GM10248 (cell line): ENCODE measurements at places on chromosomes 6 and 20.

GRCh38 chr20:14707865-14708596, 370.6 kb upstream of the FLRT3 start:
- DNase-seq, result no peak

DNA sequence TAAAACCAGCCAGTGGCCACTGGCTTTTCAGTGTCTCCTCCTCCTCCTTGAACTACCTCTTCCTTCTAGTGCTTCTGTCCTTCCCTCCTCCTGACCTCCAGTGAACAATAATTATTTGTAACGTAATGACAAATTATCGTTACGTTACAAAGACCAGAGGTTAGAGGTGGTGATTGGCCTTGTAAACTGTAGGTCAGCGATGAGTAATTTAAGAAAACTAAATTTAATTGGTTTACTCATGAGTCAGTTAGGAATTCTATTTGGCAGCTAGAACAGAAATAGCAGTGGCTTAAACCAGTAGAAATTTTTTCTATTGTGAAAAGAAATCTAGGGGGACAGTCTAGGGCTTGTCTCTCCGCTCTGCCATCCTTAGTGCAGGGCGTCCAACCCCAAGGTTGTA, 38.8 kb downstream of the PPARD start:
- DNase-seq, result no peak

- no peak for DNase-seq
Observed at GRCh38 chr6:110509617-110510241, 33.3 kb upstream of the SLC22A16 start.

DNA sequence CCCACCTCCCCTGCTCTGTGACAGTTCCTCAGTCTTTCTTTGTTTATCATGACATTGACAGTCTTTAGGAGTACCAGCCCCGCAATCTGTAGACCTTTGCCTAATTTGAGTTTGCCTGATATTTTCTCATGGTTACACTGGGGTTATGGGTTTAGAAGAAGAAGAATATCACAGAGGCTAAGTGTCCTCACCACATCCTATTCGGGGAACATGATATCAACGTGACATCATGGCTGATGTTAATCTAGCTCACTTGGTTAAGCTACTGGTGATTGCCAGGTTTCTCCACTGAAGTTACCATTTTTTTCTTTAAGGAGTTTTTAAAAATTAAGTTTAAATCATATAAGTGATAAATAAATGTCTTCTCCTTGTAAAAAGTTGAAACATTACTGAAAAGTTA, 127.5 kb downstream of the CEP57L1 start:
- no peak for DNase-seq

DNA sequence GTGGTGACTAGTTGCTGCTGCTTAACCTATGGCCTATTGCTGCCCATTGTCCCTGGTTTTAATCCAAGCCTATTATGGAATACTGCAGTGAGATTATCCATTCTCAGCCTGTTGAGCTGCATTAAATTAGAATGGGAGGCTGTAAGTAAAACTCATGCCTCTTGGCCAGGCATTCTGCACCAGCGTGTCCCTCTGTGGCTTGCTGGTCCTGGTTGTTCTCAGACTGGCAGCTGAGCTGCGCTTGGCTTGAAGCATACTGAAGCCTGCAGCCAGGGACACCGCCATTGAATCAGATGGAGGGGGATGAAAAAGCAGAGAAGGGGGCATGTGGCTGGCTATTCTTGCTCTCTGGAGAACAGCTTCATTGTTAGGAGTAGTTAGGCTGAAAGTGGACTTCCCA, 15.6 kb downstream of the LRRN4 start:
- no peak for DNase-seq

GRCh38 chr6:155850408-155850841, 394.8 kb upstream of the NOX3 start:
- no peak for DNase-seq

GRCh38 chr20:38799203-38799602, 6.3 kb upstream of the PPP1R16B start:
- no peak for DNase-seq

DNA sequence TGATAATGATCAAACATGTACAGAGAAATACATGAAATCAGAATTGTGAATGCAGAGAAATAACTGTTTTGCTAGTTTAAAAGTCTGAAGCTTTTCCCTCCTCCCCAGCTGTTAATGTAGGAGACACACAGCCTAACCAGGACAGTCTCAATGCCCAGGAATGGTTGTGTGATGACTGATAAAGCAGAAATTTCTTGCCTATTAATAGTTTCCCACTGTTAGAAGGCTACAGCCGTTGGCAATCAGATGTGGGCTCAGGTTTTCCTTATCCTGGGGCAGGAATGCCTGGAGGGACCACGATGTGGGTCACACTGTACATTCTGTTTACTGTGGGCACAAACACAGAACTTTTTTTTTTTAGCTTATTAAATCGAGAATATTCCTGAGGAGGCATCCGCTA, 1.9 kb downstream of the PPP1R3D start:
- no peak for DNase-seq

- no peak for DNase-seq
Observed at GRCh38 chr6:11821781-11822180, 43.2 kb upstream of the ADTRP start.

- DNase-seq, result no peak
Observed at GRCh38 chr6:41939176-41939847, 2.3 kb downstream of the CCND3 start.

DNA sequence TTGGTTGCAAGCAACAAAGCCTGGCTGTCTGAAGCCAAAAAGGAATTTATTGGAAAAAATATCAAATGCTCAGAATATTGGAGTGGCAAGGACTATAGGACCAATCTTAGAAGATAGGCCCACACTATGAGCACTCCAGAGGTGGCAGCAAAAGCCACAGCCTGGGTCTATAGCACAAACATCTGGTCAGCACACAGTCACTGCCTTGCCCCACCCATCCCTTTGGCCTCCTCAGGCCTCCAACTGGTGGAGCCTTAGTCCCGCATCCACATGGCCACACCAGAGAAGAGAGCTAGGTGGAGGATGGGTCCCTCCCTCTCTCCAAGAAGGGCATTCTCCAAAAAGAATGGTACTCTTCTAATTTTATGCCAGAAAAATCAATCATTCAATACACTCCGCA, 14.0 kb downstream of the NUDT3 start:
- DNase-seq, result no peak

DNA sequence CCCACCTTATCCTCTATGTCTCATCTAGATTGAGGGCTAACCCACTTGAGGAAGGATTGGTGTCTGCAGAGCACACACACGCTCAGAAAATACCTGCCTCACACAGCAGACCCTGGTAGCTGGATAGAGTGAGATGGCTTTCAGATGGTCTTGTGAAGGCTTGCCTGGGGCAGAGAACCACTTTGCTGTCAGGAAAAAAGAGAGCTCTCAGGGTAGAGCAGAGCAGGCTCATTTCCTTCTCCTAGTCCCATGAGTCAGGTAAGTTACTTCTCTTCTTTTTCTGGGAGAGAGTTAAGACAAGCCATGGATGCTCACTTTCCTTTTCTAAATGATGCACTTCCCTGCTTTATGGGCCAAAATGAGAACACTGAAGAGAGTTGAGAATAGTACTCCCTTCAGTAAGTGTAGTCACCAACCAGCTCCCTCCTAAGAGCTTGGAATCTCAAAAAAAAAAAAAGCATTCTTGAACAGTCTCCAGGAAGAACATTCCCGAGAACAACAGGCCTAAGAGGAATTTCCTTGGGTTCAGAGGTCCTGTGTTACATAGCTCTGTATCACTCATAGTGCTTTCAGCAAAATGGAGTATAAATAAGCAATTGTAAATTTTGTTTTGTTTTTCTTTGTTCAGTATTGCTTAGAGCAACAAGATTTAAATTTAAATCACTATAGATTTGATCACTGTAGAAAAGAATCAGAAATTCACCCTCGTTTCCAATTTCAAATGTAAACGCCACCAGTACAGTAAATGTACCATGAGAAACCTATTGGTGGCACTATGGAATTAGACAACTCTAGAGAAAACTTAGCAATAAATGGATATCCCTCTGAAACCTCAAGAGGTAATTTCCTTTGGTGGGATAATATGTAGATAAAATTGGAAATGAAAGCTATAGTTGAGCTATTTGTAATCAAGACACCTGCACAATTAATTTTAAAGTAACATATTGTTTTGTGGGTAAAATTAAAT, 530.3 kb downstream of the RFPL4B start:
- DNase-seq, result no peak

DNA sequence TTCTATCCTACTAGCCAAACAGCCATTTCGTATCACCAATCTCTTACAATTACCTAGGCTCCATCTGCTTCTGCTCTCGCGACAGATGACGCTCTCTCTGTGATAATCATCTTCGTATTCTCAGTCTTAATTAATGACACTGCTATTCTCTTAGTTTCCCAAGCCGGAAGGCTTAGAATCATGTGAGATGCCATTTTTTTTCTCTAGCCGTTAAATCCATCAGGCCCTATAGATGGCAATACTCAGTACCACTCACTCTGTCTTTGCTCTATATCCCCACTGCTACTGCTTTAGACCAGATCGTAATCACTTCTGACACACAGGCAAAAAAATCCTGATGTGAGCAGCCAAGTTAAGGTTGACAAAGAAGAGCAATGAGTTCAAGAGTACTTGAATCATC, 2.1 kb upstream of the THEMIS start:
- no peak for DNase-seq

GRCh38 chr20:36424314-36424713, 117.0 kb upstream of the MYL9 start:
- DNase-seq, result no peak

DNA sequence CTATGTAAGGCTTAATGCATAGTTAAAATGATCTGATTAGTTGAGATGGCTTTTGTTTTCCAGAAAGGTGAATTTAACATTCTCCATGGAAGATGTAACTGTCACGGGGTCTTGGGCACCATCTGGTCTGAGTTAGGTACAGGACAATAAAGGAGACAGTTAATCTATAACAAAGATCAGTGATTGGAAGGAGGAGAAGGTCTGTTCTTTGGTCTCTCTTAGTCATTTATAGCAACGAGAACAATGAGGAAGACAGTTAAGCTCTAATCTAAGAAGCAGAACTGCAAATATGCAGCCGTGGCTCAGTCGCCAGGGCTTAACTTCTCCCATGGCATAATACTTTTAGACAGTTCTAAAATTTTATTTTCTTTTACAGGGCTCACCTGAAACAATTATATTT, 405.5 kb upstream of the SULF2 start:
- no peak for DNase-seq

GRCh38 chr6:75778757-75779156, 29.7 kb downstream of the MYO6 start:
- DNase-seq, result no peak

- DNase-seq, result no peak
Observed at GRCh38 chr6:148608199-148608951, 138.5 kb upstream of the UST start.

DNA sequence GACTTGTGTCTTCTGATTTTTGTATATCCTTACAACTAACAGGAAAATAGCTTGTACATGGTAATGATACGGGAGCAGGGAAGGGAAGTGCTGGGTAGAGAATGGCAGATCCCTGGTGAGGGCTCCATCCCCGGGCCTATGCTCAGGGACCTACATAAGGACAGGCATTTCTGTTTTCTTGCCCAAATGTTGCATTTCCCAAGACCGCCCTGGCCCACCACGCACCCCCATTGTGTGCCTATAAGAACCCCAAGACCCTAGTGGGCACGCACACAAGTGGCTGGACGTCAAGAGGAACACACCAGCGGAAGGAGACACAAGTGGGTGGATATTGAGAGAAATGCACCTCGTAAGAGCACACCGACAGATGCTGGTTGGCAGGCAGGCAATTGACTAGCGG, 616.3 kb upstream of the MAN1A1 start:
- DNase-seq, result no peak
